ENCODE measurements at places on chromosomes 2 and 18.
A peak's percentile ranks its signal among the peaks of the same experiment; 100 is the strongest.

- no peak for DNase-seq
Observed at GRCh38 chr2:49162151-49162550, 7.8 kb upstream of the FSHR start.

DNA sequence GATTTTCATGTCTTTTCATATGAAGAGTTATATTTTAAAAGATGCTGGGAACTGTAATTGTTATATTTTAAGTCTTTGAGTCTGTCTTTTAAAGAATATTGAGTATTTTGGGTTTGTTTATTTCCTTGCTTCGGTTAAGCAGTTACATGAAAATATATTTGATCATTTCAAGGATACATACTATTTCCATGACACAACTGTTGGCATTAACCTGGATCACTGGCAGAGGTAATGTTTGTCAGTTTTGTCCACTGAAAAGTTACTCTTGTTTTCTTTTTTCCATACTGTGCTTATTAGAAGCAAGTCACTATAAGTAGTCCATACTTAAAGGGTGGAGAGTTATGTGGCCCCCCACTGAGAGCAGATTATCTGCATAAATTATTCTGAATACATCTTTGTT lies 1142.0 kb upstream of the TMEFF2 start:
- DNase-seq = no peak

DNA sequence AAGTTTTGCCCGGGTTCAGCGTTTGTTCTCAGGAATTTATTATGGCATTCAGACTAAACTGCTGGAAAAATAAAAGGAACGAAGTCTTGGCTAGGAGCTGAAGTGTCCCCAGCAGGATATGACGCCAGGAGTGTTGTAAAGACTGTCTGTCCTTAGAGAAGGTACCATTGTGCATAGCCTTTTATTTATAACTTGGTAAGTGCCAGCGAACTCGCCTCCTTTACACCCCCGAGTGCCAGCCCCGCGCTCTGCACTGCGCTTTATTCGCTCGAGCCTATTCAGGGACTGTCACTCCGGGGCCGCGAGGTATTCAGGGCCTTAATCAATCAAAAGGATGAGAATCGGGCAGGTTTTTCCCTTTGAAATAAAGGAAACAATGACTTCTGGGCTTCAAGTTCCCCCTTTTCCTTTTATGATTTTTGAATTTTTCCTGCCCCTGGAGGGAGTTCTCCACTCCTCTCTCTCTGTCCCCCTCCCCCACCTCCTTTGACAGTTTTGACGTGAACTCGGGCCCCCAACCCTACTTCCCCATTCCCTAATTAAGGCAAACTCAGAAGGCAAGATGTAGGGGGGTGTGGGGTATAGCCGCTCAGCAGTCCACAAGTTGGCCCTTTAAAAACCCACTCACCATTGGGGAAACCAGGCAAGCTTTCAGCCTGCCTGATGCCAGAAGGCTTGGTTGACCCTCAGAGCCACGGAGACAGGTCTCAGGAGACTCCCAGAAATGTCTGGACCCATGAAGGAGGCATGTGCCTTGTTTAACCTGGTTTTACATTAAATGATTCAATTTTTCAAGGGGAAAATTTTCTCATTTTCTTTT lies 1.3 kb upstream of the PAX3 start:
- no peak for DNase-seq

GRCh38 chr2:45114221-45114955 lies 105.1 kb upstream of the SIX2 start:
- no peak for DNase-seq

DNA sequence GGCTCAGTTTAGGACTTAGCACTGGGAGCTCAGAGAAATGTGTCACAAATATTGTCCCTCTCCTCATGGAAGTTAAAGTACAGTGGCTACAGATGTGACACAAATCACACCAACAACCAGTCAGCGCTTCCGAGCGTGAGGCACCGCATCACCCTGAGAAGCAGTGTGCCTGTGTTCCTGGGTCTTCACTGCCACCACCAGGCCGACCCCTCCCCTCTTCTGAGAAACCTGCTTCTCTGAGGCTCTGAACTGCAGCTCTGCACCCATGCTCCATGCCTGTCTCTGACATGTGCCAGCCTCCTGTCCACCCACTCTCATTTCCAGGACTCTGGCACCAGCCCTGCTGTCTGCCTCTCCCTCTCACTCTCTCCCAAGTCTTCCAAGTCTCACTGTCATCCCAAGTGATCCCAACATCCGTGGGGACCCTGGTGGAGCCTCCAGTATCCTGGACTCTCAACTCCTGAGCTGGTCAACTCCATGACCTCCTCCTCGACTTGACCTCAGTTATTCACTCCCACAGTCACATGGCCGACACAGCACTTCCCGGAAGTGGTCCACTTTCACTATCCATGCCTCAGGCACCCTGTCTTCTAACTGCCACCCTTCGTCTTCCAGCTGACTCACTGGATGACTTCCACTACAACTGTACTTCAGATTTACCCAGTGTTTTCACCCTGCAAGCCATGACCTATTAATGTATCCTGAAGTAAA lies 73.5 kb downstream of the FBXO15 start:
- no peak for DNase-seq

DNA sequence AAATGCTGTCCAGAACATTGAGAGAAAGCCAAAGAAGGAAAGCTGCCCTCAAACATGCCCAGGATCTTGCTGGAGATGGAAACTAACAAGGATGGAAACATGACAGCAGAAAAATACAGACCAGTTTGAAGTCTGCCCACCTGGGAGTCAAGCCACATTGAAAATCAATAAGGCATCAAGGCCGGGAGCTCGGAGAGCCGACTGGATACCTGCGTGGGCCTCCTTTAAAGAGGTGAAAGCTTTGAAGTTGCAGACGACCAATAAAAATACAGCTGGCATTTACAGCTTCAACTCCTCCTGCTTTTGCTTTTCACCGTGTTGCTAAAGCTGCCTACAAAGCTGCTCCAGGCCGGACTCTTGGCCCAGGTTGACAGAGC lies 279.7 kb downstream of the SRBD1 start:
- DNase-seq = no peak

- no peak for DNase-seq
Observed at GRCh38 chr2:184201246-184201645, 397.1 kb upstream of the ZNF804A start.

GRCh38 chr2:25877431-25878360 lies 591 bp downstream of the ASXL2 start:
- peak; percentile 46 for DNase-seq

DNA sequence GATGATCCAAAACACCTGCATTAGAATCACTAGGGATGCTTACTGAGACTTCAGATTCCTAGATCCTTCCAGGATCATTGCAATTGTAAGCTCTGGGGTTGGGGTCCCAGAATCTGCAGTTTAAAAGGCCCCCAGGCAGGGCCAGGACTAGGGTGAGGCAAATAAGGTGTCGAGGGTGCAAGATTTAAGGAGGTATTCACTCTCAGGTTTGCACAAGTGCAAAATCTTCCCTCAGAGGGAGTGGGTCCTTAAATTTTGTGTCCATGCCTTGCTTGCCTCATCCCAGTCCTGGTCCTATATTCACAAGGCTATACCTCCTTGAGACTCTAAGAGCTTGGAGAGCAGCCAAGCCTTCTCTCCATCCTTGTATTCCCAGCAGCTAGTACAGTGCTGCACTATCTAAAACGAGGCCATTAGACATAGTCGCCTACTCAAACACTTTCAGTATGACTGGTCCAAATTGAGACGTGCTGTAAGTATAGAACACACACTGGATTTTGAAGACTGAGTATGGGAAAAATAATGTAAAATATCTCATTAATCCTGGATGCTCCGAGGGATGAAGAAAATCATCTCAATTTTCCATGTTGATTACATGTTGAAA lies 31.6 kb upstream of the MREG start:
- no peak for DNase-seq

DNA sequence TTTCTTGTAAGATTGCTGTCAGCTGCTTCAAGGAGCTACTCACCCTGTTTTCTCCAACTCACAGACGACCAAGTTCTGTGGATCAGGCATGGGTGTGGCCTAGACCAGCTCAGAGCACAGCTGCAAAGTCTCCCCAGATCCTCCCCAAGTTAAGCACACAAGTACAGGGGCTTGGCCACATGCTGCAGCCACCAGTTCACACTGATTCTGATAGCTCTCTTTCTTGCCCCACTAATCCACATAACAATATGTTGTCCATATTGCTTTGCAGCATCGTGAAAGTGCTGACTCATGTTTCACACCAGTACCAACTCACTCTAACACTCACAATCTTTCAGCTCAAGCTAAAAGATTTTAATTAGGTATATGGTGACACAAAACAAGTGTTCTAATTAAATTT lies 437.0 kb downstream of the PARD3B start:
- DNase-seq = no peak

- no peak for DNase-seq
Observed at GRCh38 chr2:7835693-7836680, 845.9 kb upstream of the ID2 start.

DNA sequence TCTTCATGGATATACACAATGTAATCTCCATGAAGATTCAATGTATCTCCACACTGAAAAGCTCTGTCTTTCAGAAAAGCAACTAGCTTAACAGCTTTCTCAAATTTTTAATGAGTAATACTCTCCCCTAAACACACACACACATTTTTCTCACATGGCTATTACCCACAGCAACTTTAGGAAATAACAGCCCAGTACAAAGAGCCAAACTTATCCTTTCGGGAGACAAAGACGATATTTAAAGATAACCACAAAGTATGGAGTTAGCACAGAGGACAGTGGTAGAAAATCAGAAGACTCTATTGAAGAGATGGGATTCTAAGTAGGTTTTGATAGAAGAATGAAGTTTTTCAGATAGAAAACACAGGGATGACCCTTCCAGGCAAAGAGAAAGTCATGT lies 394.9 kb upstream of the TRIB2 start:
- no peak for DNase-seq

DNA sequence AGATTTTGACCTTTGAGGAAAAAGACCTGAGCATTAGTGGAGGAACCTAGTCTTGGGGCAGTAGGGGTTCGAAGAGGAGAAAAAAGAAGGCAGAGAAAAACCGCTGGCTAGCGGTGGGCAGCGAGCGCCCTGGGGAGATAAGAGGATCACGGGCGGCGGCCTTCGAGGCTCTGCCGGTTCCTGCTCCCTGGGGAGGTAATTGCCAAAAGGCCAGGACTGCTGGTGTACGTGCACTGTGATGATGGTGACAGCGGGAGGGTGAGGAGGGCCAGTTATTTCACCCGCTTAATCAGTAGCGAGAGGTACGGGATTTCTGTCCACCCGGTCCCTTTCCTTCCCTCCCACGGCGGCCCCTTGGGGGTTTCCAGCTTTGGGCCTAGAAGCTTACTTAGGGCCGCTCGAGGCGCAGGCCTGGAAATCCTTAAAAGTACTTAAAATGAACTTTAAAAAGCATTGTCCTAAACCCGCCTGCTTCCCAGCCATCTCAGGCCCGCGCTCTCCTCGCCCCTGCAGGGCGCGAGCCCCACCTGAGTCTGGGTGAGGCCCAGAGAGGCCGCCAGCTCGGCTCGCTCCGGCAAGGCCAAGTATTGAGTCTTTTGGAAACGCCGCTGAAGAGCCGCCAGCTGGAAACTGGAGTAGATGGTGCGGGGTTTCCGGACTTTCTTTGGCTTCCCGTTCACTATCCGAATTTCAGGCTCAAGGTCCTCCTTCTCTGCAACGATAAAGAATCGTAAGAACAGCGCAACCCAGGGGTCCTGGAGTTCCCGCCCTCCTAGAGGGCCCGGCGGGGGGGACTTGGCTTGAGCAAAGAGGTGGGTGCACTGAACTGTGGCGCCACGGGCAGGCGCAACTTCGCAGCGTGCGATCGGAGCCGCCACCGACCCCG lies 1.5 kb downstream of the DLX2 start:
- no peak for DNase-seq

DNA sequence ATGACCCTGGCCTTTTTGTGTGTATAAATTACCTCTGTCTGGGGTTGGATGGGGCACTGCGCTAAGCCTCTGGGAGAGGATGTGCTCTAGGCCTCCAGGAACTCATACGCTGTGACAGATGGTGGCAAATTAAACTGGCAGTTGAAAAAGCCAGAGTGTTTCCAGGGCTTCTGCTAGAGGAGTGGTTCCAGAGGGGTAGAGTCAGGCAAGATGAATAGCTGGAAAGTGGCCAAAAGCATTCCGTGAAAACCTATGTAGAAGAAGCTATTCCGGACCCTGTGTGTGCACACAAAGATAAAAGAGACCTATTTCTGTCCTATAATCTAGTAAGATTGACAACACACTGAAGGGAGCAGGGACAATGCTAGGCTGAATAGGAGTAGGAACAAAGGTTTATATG lies 84.8 kb downstream of the ACTR3 start:
- no peak for DNase-seq

DNA sequence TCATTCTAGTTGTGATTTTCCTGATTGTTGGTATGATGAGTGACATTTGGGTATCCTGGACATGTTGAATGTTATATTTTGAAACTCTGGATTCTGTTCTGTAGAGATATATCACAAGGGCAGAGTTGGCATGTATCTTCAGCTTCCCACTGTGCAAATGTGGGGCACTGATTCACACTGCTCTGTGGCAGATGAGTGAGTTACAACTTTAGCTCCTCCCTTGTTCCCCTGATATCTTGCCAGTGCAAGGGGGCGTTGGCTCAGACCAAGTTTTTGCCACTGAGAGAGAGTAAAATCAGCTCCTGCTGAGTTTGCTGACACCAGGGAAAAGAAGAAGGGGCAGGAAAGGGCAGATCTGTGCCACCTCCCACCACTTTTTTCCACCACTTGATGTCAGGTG lies 199.6 kb upstream of the MMADHC start:
- no peak for DNase-seq

DNA sequence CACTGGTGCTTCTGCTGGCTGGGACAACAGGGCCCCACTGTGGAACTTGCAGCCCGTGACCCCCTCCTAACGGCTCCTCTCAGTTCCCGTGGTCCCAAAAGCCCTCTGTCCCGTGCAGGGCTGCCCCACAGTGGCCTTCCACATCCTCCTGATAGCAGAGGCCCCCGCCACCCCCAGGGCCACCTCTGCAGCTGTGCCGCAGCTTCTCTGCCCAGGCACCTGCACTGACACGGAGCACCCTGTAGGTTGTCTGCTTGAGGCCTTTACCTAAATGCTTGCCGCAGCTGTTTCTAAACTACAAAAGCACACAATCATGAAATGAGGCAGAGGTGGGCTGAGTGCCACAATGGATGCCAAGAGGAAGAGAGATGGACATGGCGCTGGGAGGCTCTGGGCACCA lies 13.5 kb upstream of the GRHL1 start:
- DNase-seq = no peak

- no peak for DNase-seq
Observed at GRCh38 chr2:234003972-234004617, 46.4 kb upstream of the SPP2 start.

GRCh38 chr2:100321179-100321865 lies 979 bp downstream of the LONRF2 start:
- DNase-seq = peak; percentile 27

- peak; percentile 42 for DNase-seq
Observed at GRCh38 chr18:6414118-6414722, 491 bp downstream of the L3MBTL4 start.

DNA sequence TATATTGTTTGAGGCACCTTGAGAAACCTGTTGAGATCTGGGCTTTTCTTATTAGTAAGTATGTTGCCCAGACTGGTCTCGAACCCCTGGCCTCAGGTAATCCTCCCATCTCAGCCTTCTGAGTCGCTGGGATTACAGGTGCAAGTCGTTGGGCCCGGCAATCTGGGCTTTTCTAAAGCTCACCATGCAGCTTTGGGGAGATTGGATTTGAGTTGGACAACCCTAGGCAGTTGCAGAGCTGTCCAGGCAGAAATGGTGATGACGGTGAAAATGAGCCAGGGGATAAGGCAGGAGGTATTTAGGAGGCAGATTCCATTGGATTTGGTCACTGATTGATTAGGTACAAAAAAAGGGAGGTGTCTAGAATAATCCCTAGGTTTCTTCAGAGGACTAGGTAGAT lies 16.2 kb downstream of the NEDD4L start:
- DNase-seq = no peak

GRCh38 chr18:56196495-56197225 lies 441.7 kb downstream of the TXNL1 start:
- DNase-seq = no peak

- no peak for DNase-seq
Observed at GRCh38 chr2:37226863-37227262, 4.5 kb downstream of the CEBPZ start.

Data from stimulated activated CD4-positive, alpha-beta T cell treated with anti-CD3 and anti-CD28 coated beads, Interleukin-2, amount 100 ng/mL, for 24 hours (primary cell).